ENCODE measurements at places on chromosomes 7 and 10.

DNA sequence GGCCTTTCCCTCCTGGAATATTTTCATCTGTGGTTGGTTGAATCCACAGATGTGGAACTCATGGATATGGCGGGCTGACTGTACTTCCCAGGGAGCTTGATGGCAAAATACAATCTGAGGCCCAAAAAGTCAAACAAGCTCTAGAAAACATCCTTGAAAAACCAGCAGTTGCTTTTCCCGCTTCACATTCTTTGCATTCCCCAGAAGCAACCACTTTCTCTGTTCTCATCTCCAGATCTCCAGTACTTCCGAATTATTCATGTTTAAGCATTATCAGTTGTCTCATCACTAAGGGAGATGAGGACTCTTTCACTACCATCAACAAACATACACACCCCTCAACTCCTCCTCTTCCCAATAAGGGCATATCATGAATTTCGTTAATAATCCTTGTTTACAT is 55.3 kb downstream of the KIF5B start:
- no peak for DNase-seq

GRCh38 chr10:92238586-92239098 is 52.2 kb downstream of the CPEB3 start:
- DNase-seq, result no peak

- DNase-seq, result no peak
These were observed 89.3 kb downstream of the VOPP1 start for GRCh38 chr7:55483046-55483445.

DNA sequence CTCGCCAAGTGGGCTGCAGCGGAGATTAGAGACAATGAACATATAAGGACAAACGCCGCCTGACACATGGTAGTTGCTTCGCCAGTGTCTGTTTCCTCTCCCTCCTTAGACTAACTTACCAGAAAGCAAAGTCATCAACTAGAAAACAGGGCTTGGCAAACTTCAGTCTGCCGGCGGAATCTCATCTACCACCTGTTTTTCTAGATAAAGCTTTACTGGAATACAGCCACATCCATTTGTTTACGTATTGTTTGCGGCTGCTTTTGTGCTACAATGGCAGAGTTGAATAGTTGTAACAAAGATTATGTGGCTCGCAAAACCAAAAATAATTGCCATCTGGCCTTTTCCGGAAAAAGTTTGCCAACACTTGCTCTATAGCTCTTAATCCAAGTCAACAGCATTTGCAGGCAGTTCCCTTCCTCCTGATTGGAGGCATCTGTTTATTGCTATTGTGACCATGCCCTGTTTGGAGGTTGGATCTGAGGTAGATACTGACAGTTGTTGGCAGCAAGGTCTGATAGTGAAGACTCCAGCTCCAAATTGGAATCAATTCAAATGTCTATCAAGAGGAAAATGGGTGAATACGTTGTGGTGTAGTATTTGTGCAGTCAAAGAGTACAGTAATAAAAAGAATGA is 260.6 kb downstream of the POU6F2 start:
- no peak for DNase-seq

DNA sequence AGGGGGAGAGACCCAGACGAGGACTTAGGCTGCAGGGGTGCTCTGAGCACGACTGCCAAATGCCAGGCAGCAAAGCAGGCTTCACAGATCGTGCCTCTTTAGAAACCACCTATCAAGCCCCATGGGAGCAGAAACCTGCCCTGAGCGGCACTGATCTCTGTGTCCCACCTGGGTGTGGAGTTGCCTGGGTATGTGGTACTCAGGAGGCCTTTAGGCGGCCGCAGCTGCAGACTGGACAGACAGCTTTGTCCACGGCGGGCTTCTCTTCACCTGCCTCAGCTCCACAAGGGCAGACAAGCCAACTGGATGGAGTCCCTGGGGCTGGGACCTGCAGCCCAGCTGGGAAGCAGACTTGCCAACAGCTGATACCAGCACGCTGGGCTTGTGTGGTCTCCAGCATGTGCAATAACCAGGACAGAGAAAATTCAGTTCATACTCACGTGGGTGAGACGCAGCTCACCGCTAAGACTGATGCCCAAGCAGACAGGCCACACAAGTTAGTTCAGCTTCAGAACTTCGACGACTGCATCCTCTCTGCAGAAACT is 163.2 kb downstream of the EBF3 start:
- no peak for DNase-seq

DNA sequence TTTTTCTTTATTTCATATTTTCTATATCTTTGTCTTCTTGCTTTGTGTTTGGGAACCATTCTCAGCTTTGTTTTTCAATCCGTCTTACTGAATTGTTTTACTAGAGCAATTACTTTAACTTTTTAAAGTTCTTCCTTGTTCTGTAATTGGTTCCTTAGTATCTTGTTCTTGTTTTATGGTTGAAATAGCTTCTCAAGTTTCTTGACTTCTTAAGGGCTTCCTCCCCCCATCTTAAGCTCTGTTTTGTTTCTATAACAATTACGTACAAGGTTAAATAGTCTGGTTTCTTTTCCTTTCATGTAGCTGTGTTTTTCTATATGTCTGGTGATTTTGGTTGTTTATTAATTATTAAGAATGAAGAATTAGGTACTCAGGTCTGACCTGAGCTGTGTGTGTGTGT is 158.0 kb downstream of the SDHAF3 start:
- no peak for DNase-seq

GRCh38 chr7:265192-265997 is 24.6 kb upstream of the FOXL3 start:
- DNase-seq, result no peak

DNA sequence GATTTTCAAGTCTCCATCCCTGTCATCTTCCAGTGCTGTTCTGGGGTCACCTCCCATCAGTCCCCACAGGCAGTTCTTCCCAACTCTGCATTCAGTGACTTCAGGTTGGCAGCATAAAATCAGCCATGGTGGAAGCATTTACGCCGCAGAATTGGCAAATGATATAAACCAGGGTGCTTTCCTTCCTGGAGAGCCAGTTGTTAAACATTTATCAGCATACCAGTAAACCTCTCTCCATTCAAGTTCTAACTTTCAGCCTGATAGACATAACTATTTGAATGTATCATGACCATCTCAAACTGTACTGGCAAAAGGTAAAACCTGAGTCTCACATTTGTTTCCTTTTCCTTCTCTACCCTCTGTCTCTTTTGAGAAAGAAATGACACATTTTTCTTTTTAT is 69.7 kb upstream of the ITPRID1 start:
- no peak for DNase-seq

GRCh38 chr10:129530581-129530980 is 63.5 kb downstream of the MGMT start:
- no peak for DNase-seq

DNA sequence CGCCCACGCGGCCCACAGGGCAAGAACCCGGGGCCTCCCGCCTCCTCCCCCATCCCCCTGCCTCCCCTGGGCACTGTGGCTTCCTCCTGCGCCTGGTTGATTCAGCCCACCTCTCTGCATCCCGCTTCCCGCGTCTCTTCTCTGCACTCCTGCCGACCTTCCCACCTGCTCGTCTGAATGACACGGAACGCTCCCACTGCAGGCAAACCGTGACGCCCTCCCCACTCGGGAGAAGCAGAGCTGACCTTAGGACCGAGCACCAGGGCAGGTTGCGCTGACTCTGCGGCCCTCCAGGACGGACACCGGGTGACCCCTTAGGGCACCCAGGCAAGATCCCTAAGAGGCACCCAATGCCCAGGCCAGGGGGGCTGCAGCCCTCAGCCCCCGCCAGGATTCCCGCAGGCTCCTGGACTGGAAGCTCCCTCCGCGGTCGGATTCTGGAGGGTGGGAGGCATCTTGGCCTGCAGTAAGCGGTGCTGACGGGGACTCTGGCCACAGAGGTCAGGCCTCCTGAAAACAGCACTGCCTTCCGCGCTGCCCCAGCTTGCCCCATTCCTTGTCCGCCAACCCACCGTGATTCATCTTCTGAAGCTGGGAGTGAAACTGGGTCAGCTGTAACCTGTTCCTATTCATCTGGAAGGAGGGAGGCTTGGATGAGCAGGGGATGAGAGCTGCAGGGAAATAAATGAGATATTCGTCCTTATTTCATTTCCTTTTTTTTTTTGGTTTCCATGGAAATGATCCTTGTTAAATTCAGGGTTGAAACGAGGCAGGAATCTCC is 990 bp downstream of the CALML3 start:
- no peak for DNase-seq

- DNase-seq, result no peak
These were observed 724.6 kb upstream of the SORCS1 start for GRCh38 chr10:107889105-107889504.

GRCh38 chr7:131122394-131122793 is 205.3 kb upstream of the MKLN1 start:
- no peak for DNase-seq

DNA sequence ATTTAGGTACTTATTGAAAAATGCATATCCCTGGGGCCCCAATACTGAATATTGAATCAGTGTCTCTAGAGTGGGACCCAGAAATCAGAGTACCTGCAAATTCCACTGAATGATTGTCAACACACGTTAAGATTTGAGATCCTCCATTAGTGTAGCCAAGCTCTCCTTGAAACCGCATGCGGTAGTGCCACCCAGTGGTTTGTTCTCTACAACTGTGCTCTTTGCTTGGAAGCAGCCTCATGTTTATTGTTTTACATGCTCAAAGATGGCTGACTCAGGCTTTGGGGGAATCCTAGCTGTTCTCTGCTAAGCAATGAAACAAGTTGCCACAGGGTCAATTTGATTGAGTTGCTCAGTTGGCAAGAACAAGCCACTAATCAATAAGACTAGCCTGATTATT is 340.2 kb upstream of the CELF2 start:
- DNase-seq, result no peak

DNA sequence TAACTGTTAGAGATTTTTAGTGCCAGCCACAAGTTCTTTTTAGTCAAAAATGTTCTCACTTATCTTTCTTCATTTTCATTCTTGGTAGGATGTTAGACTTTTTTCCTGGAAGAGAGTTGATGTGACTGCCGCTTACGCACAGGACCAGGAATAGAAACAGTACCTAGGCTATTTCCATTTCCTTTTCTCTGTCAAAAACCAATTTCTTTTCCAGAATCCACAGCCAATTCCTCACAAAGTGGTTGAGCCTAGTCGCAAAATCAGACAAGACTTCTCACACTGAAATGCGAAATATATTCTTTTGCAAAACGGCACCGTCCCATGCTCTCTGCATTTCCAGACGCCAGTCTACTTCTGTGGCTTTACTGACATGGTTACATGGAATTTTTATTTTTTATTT is 394.2 kb downstream of the GALNT17 start:
- no peak for DNase-seq

DNA sequence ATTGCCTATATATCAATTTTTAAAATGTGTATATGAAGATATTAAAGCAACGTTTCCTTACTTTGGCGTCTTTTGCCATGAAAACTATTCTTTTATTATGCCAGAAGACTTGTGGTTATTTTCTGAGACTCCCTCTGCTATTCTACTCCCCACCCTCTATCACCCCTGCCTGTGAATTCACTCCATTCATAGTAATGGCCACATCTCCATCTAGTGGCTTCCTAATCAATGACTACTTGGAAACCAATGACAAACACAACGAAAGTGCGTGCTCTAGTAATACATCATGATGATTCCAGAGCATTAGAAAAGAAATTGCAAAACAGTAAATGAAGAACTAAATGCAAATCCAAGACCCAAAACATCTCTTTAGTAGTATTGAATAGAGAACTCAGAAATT is 186.7 kb upstream of the HGF start:
- no peak for DNase-seq

- DNase-seq, result no peak
These were observed 16.6 kb upstream of the TMEM236 start for GRCh38 chr10:17735166-17735941.

- no peak for DNase-seq
These were observed 45.9 kb upstream of the AGMO start for GRCh38 chr7:15607529-15608210.

GRCh38 chr7:127950233-127950935 is 80.9 kb downstream of the LRRC4 start:
- DNase-seq, result no peak

DNA sequence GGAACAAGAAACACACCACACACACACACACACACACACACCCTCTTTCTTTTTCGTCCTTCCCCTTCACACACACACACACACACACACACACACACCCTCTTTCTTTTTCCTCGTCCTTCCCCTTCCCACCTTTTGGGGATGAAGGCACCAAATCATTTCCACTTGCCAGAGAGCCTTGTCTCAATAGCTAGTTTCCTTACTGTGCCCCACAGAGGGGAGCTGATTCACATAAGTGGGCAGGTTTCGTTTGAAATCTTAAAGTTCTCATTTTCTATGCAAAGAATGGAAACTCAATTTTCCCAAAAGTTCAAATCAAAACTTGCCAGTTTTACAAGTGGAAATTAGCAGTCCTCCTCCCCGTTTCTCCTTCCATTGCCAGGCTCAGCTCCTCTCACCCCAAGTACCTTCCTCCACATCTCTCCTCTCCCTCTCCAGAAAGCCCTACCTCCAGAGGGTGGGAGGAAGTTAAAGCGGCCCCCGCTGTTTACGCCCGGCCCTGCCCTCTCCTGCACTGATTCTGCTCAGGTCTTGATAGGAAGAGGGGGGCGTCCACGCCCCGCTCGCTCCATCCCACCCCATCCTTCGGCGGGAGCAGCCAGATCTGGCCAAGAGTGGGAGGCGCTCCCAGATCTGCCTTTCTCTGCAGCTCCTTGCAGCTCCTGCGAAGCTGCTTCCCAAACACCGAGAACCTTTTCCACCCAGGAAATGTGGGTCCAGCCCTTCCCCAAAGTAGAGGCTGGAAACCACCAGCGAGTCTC is 1.3 kb downstream of the CTTNBP2 start:
- DNase-seq, result no peak

DNA sequence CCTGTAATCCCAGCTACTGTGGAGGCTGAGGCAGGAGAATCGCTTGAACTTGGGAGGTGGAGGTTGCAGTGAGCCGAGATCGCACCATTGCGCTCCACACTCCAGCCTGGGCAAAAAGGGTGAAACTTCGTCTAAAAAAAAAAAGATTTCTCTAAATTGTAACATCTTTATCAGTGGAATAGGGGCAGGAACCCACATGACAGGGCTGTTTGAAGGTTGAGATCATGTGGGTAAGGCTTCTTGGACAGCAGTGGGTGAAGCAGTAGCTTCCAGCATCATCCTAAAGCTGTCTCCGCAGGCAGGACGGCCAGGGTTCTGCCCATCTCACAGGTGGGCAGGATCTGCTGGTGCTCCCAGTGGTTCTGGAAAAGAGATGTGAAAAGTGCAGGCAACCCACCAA is 37.9 kb upstream of the SEPHS1 start:
- no peak for DNase-seq

DNA sequence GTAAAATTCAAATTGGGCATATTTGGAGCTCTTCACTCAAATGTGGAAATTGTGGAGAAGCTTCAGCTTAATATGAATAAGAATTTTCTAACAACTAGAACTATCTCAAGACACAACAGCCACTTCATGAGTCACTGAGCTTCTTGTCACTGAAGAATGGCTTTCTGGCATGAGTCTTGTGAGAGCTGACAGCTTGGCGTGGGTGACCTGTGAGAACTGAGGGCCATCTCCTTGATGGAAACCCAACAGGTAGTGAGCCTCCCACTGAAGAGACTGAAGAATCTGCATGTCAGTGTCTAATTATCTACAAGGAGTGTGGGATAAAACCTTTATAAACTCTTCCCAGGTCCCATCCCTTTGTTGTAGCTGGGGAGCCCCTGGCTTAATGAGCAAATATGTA is 66.0 kb downstream of the CLEC2L start:
- DNase-seq, result no peak
